ENCODE measurements at places on chromosomes 7 and 10. TPM values are rescaled to one million over a fixed set of nuclear protein-coding genes. Genes with fewer than 3 reads are reported as not detected.

SFRP5 gene
- not detected for total RNA-seq

C10orf105 gene
- not detected for total RNA-seq

FAS gene
- total RNA-seq: 40.6 TPM

DENND2A gene
- 3.4 TPM for total RNA-seq

COL28A1 gene
- under 0.01 TPM for total RNA-seq

ARPC1A gene
- total RNA-seq: 281 TPM

SH2D4B gene
- not detected for total RNA-seq

C7orf57 gene
- 0.18 TPM for total RNA-seq

SPDYE3 gene
- total RNA-seq: not detected

ZKSCAN5 gene
- total RNA-seq: 7.8 TPM

PTPN20 gene
- total RNA-seq: 0.35 TPM

ENKUR gene
- not detected for total RNA-seq

CALHM2 gene
- total RNA-seq: 52.5 TPM

AGBL3 gene
- 2.1 TPM for total RNA-seq

SPOCK2 gene
- not detected for total RNA-seq

RAB19 gene
- total RNA-seq: not detected

FAM25C gene
- not detected for total RNA-seq

FAM221A gene
- total RNA-seq: 0.58 TPM

IDI2 gene
- total RNA-seq: not detected

PON1 gene
- not detected for total RNA-seq

ABCC2 gene
- under 0.01 TPM for total RNA-seq

MICU1 gene
- 64.7 TPM for total RNA-seq

GDF2 gene
- total RNA-seq: not detected

PLXNA4 gene
- under 0.01 TPM for total RNA-seq

NUTM2E gene
- total RNA-seq: not detected

FAM24B gene
- total RNA-seq: 4.0 TPM

SFRP4 gene
- total RNA-seq: under 0.01 TPM

CNNM1 gene
- not detected for total RNA-seq

SPDYE6 gene
- not detected for total RNA-seq

SLC29A3 gene
- total RNA-seq: 4.3 TPM

STAG3 gene
- total RNA-seq: 0.35 TPM

LIPM gene
- not detected for total RNA-seq

NFKB2 gene
- 25.9 TPM for total RNA-seq

Measured in myometrial cell (primary cell).